ENCODE measurements at places on chromosomes 4 and X. TPM values are rescaled to one million over a fixed set of nuclear protein-coding genes. Genes with fewer than 3 reads are reported as not detected.
A peak's percentile ranks its signal among the peaks of the same experiment; 100 is the strongest.

DNA sequence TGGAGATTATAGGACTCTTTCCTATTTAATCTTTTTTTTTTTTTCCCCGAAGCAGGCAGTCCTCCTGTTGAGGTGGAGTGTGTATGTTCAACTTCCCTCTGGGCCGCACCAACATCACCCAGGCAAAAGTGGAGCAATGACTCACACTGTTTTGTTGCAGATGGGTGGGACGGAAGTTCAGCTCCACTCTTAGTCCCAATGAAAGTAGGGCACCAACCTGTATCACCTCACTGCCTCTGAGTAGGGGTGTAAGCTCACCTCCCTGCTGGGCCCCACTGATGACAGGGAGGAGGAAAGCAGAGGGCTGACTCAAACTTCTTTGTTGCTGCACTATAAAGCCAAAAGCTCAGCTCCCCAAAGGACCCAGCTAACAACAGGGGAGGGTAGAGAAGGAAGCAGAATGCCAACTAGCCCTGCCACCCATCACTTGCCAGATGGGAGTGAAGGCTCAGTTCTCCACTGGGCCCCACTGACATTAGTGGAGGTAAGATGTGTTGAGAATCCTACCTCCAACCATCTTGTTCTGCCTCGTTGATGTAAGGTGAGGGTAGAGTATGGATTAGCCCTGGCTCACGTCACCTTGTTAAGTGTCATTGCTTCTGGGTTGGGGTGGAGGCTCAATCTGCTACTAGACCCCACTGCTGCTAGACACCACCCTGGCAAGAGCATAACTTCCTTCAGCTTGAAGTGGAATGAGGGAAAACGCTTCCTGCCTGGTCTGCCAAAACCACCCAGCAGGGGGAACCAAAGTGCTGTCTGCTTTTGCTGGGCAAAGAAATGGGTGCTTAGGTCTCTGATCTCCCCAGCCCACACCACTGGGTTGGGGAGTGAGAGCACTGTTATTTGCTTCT is 14.1 kb downstream of the RPS6KA3 start:
- H3K27me3 ChIP-seq, result no peaks in the 10 kb centered on the region
- H3K27ac ChIP-seq, result no peak overlapping the region
- no peaks in the 10 kb centered on the region for H3K36me3 ChIP-seq
- DNase-seq, result peak; percentile 67

The TSC22D3 gene
- total RNA-seq, result 317 TPM

GRCh38 chr4:41359422-41359775 is 102.7 kb downstream of the UCHL1 start:
- H3K27me3 ChIP-seq, result no peaks in the 10 kb centered on the region
- DNase-seq, result no peak
- H3K27ac ChIP-seq, result peak overlapping the region; percentile 74
- H3K4me3 ChIP-seq, result peak overlapping the region; percentile 77
- peaks cover 13% of the 10 kb centered on the region for H3K4me1 ChIP-seq

- DNase-seq, result no peak
- no peak overlapping the region for H3K4me3 ChIP-seq
- no peaks in the 10 kb centered on the region for H3K36me3 ChIP-seq
Measured at GRCh38 chr4:102492531-102493241, 8.5 kb upstream of the NFKB1 start.

- H3K36me3 ChIP-seq, result no peaks in the 10 kb centered on the region
- no peaks in the 10 kb centered on the region for H3K27me3 ChIP-seq
- H3K27ac ChIP-seq, result no peak overlapping the region
- no peak overlapping the region for H3K4me3 ChIP-seq
Measured at GRCh38 chrX:127187095-127187494, 367.6 kb downstream of the PRR32 start.

DNA sequence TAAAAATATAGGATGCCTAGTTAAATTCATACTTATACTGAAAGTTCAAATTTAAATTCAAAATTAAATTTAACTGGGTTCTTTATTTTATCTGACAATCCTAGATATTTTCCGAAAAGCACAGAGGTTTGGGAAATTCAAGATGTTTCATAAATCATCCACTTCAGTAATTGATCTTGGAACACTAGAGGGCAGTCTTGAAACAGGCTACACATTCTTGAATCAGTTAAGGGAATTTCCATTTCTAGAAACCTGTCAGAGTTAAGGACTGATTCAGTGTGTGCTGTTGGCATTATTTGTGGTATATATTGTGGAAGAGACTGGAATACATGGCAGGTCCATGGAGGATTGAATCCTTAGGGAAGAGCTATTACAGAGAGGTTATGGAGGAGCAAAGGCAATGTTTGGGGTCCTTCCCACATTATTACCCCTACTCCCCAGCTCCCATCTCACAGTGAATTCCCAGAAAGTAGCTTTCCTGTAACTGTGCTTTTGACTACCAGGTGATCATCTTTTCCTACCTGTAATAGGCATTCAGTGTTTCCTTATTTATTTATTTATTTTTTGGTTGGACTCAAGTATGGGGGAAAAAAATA is 92.9 kb downstream of the EGF start:
- H3K27ac ChIP-seq, result no peak overlapping the region
- H3K4me1 ChIP-seq, result no peaks in the 10 kb centered on the region
- no peak for DNase-seq
- H3K36me3 ChIP-seq, result no peaks in the 10 kb centered on the region
- no peak overlapping the region for H3K4me3 ChIP-seq

- H3K4me1 ChIP-seq, result no peaks in the 10 kb centered on the region
- no peak overlapping the region for H3K27ac ChIP-seq
- no peak for DNase-seq
- H3K4me3 ChIP-seq, result no peak overlapping the region
- H3K36me3 ChIP-seq, result no peaks in the 10 kb centered on the region
- H3K27me3 ChIP-seq, result no peaks in the 10 kb centered on the region
Measured at GRCh38 chr4:129037093-129037492, 56.2 kb downstream of the SCLT1 start.

The PAGE2 gene
- total RNA-seq, result not detected

DNA sequence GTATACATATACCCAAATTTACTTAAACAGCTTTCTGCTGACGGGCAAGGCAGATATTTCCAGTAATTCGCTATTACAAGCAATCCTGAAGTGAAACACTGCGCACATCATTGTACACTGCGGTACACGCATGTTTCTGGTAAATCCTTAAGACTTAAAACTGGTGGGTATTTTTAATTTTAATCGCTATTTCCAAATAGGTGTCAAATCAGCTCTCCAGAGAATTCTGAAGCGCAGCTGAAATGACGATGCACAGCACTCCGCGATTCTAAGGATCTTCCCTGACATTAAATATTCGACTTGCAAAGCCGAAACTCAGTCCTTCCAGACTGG is 361 bp downstream of the TMEM128 start:
- no peaks in the 10 kb centered on the region for H3K27me3 ChIP-seq
- H3K4me1 ChIP-seq, result peaks cover 18% of the 10 kb centered on the region
- H3K4me3 ChIP-seq, result peak overlapping the region; percentile 83
- no peak for DNase-seq
- peaks cover 31% of the 10 kb centered on the region for H3K36me3 ChIP-seq
- H3K27ac ChIP-seq, result peak overlapping the region; percentile 96

The KLF8 gene
- total RNA-seq, result 16.3 TPM

The TXK gene
- 4.4 TPM for total RNA-seq

DNA sequence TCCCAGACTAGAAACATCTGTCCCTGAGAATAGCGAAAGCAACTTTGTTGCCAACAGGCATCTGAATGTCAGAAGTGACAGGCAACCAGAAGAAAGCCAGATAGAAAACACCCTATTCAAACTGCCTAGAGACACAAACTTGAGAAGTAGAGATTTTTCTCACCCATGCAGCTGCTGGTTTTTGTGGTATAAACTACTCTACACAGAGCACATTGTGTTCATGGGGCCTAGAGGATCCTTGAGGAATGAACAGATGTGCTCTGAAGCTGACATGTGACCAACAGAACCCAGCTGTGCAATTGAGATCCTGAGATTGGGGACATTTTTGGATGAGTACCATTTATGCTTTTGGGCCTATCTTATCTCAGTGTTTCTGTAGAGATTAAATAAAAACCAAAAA is 63.6 kb upstream of the NRK start:
- DNase-seq, result no peak
- no peaks in the 10 kb centered on the region for H3K27me3 ChIP-seq
- H3K4me1 ChIP-seq, result no peaks in the 10 kb centered on the region

DNA sequence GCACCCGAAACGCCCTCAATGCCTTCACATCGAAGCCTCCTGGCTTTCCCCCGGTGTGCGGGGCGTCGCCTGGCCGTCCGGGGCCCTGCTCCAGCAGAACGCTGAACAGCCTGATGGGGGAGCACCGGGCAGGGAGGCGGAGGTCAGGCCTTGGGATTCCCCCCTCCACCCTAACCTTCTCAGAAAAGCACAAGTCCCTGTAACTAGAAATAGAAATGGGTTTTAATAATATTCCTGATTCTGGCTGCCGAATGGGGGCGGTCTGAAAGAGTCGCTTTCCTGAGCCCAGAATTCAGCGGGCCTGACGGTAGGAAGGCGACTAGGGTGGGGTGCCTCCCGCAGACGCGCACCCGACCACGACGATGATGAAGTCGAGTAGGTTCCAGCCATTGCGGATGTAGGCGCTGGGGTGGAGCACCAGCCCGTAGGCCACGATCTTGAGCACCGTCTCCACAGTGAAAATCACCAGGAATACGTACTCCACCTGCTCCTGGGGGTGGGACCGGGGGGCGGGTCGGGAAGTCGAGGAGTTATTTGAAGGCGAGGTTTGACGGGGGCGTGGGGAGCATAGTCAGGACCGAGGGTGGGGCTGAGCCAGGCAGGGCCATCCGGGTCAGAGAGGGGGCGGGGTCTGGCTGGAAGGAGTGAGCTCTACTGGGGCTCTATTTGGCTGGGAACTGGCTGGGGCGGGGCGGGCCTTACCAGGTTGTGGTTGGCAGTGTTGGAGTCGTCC is 2.5 kb downstream of the CACNA1F start:
- H3K36me3 ChIP-seq, result no peaks in the 10 kb centered on the region
- peak overlapping the region; percentile 43 for H3K4me3 ChIP-seq
- no peaks in the 10 kb centered on the region for H3K27me3 ChIP-seq

The GAGE2A gene
- total RNA-seq, result not detected

The RPA4 gene
- 1.3 TPM for total RNA-seq

DNA sequence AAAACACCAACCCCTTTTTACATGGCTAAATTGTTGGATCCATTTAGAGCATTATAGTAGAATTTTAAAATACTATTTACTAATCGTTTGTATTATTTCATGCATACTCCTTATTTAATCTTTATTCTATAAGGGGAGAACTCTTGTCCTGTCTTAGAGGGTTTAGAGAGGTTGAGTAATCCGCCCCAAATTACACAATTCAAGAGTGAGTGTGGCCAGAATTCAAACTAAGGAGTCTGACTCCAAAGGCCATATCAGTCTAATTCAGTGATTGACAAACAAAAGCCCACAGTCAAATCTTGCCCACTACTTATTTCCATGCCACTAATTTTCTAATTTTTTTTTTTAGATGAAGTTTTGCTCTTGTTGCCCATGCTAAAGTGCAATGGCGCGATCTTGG is 33.7 kb upstream of the NEIL3 start:
- no peak for DNase-seq
- no peaks in the 10 kb centered on the region for H3K27me3 ChIP-seq
- no peaks in the 10 kb centered on the region for H3K4me1 ChIP-seq
- no peak overlapping the region for H3K27ac ChIP-seq
- H3K36me3 ChIP-seq, result no peaks in the 10 kb centered on the region

DNA sequence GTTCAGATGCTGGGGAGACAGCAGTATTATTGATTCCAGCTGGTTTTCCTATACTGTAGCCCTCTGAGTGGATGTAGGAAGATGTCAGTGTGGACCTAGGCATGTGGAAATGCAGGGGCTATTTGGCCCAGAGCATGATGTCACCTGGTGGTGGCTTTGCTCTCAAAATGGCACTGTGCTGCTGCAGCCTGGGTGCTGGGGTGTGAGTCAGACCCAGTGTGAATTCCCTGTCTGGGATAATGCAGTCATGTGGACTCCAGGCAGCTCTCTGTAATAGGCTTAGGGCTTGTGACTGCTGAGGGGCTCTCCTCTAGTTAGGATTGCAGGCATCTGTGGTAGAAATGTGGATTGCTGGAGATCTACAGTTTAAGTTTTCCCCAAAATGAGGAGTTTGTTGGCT is 70.7 kb downstream of the DCAF8L2 start:
- H3K4me3 ChIP-seq, result no peak overlapping the region
- H3K27ac ChIP-seq, result no peak overlapping the region
- no peak for DNase-seq
- no peaks in the 10 kb centered on the region for H3K36me3 ChIP-seq
- H3K4me1 ChIP-seq, result no peaks in the 10 kb centered on the region

The LUZP4 gene
- total RNA-seq, result not detected

GRCh38 chrX:142428916-142429315 is 223.8 kb upstream of the MAGEC2 start:
- H3K36me3 ChIP-seq, result no peaks in the 10 kb centered on the region
- DNase-seq, result no peak
- no peak overlapping the region for H3K4me3 ChIP-seq
- no peaks in the 10 kb centered on the region for H3K27me3 ChIP-seq
- no peaks in the 10 kb centered on the region for H3K4me1 ChIP-seq
- no peak overlapping the region for H3K27ac ChIP-seq

The AMTN gene
- total RNA-seq, result not detected

- no peaks in the 10 kb centered on the region for H3K27me3 ChIP-seq
- no peaks in the 10 kb centered on the region for H3K4me1 ChIP-seq
- no peak overlapping the region for H3K27ac ChIP-seq
- H3K36me3 ChIP-seq, result no peaks in the 10 kb centered on the region
- no peak for DNase-seq
Measured at GRCh38 chr4:4492161-4492847, 49.5 kb downstream of the STX18 start.

DNA sequence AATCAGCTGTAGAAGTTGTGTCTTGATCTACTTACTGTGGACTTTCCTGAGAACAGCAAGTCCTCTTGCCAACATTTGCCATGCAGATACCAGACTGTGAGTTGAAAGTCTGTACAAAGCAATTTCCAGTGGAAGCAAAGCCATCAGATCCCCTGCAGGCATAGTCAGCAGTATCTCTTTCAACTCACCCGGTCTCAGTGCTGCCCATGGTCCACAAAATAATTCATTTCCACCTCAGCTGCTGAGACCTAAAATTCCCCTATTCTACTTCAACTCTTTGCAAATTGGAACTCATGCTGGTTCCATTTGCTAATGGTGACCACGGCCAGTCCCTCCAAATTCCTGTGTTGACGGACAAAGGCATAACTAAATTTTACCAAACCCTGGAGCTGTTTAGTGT is 46.0 kb upstream of the RPL34 start:
- no peaks in the 10 kb centered on the region for H3K36me3 ChIP-seq
- H3K4me1 ChIP-seq, result no peaks in the 10 kb centered on the region
- no peak overlapping the region for H3K27ac ChIP-seq
- no peak for DNase-seq

GRCh38 chrX:46601283-46601682 is 27.7 kb downstream of the CHST7 start:
- no peaks in the 10 kb centered on the region for H3K27me3 ChIP-seq
- H3K4me1 ChIP-seq, result no peaks in the 10 kb centered on the region
- H3K4me3 ChIP-seq, result no peak overlapping the region
- no peak overlapping the region for H3K27ac ChIP-seq
- no peaks in the 10 kb centered on the region for H3K36me3 ChIP-seq

The CXCL5 gene
- 7.2 TPM for total RNA-seq

The REPS2 gene
- total RNA-seq, result 18.9 TPM

GRCh38 chr4:156411531-156411930 is 457.9 kb upstream of the CTSO start:
- no peak overlapping the region for H3K4me3 ChIP-seq
- no peak for DNase-seq
- H3K36me3 ChIP-seq, result no peaks in the 10 kb centered on the region
- H3K27ac ChIP-seq, result no peak overlapping the region
- no peaks in the 10 kb centered on the region for H3K4me1 ChIP-seq
